ENCODE measurements at places on chromosomes 5 and 9.
A peak's percentile ranks its signal among the peaks of the same experiment; 100 is the strongest.

GRCh38 chr9:109317979-109318741, 2.7 kb downstream of the EPB41L4B start:
- no peak for DNase-seq
- H3K4me3 ChIP-seq, result peak overlapping the region; percentile 17
- peaks cover 19% of the 10 kb centered on the region for H3K4me1 ChIP-seq
- no peak overlapping the region for H3K27ac ChIP-seq
- H3K27me3 ChIP-seq, result peaks cover 64% of the 10 kb centered on the region
- no peaks in the 10 kb centered on the region for H3K36me3 ChIP-seq

- H3K4me3 ChIP-seq, result no peak overlapping the region
- peaks cover 11% of the 10 kb centered on the region for H3K27me3 ChIP-seq
- no peaks in the 10 kb centered on the region for H3K4me1 ChIP-seq
Measured at GRCh38 chr5:154557548-154557947, 79.5 kb upstream of the HAND1 start.

- no peak for DNase-seq
- H3K4me1 ChIP-seq, result no peaks in the 10 kb centered on the region
- no peak overlapping the region for H3K27ac ChIP-seq
- no peaks in the 10 kb centered on the region for H3K27me3 ChIP-seq
- no peaks in the 10 kb centered on the region for H3K36me3 ChIP-seq
- H3K4me3 ChIP-seq, result no peak overlapping the region
Measured at GRCh38 chr9:126454795-126455194, 128.2 kb downstream of the MVB12B start.

- no peak overlapping the region for H3K4me3 ChIP-seq
- peaks cover 70% of the 10 kb centered on the region for H3K36me3 ChIP-seq
- no peaks in the 10 kb centered on the region for H3K4me1 ChIP-seq
- H3K27ac ChIP-seq, result no peak overlapping the region
- no peaks in the 10 kb centered on the region for H3K27me3 ChIP-seq
Measured at GRCh38 chr5:179870403-179870903, 11.8 kb upstream of the MRNIP start.

Measured in activated B cell treated with CpG ODN at 0.5 μM for 24 hours (primary cell).